Immature natural killer cell (primary cell): ENCODE measurements at places on chromosomes 4 and X. TPM values are rescaled to one million over a fixed set of nuclear protein-coding genes. Genes with fewer than 3 reads are reported as not detected.

GRCh38 chr4:23212558-23212957 is 519.8 kb downstream of the GBA3 start:
- no peak for DNase-seq

GRCh38 chrX:133005042-133005441 is 46.6 kb upstream of the HS6ST2 start:
- DNase-seq: no peak

DNA sequence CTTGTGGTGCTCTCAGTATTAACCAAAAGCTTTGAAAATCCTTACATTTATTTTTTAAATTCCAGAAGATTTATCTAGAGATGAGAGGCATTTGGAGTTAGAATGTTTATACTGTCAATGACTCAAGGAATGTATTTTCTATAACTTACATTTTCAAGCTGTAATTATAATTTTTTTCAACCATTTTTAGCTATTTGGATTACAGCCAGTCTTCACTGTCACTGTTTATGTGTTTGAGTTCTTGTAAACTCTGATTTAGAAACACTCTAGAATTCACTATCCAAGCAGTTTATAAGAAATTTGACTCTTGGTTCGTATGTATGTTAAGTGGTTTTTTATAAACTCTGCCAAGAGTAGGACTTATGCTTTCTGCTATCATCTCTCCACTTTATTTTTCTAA is 36.7 kb upstream of the GUCY1A1 start:
- no peak for DNase-seq

DNA sequence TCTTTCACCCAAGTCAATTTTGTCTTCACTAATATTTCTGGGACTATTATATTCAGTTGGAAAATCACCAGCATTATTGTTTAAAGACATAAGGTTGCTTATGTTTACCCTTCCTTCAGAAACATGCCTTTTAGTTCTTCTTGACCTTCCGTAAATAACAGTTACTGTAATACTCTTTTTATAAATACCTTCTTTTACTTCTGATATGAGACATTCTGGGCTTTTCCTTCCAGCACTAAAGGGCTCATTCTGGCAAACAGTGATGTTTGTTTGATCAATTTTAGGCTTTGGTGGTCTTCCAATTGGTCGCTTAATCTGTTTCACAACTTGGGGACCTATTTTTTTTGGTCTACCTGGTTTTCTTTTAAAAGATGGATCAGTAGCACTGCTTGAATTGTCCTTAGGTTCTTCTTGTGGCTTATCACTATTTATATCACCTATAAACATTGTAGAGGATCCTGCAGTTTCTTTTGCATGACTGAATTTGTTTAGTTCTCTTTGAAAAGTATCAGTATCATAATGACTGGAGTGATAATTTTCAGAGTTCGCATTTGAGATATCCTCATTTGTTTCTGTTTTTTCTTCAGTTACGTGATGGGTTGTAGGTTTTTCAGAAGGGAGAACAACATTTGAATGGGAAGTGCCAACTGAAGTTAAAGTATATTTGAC is 64.8 kb downstream of the NCAPG start:
- no peak for DNase-seq

DNA sequence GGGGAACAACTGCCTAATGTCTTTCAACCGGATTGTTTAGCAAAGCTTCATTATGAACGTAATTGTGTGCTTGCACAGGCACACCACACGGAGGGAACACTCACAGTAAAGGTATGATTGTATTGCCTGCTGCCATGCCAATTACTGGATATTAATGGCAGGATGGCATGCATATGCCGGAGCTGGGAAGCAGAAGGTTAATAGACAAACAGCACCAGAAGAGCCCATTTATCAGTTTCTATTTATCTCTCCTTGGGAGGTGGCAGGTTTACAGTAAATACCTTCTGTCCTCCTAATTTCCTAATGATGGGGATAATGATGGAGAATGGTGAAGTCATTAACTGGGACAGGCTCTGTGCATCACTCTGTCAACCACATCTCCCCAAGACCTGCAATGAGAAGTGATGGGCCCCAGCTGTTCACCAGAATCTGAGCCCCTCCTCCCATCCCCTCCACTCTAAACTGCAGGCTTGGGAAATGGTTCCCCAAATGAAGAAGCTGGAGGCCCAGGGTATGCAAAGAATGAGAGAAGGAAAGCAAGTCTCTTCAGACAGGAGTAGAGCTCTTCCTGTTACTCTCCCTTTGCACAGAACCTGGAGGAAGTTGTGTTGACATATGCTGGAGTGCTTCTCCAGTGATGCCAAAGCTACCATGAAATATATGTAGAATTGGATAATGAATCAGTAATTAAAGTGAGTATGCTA is 160.8 kb downstream of the NAA11 start:
- DNase-seq: no peak

DNA sequence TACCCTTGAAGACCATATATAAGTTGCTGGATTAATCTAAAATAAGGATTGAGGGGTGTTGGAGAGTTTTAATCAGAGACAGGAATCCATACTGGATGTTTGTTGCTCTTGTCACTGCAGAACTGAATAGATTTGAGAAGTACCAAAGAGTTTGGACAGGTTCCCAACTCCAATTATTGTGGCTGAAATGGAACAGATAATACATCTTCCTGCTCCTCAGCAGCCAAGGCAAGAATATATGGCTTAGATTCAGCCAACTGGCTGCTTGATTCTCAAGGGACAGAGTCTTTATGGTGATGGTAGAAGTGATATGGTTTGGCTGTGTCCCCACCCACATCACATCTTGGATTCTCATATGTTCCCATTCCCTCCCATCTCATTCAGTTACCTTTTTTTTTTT is 97.0 kb upstream of the PDHA2 start:
- DNase-seq: no peak

DNA sequence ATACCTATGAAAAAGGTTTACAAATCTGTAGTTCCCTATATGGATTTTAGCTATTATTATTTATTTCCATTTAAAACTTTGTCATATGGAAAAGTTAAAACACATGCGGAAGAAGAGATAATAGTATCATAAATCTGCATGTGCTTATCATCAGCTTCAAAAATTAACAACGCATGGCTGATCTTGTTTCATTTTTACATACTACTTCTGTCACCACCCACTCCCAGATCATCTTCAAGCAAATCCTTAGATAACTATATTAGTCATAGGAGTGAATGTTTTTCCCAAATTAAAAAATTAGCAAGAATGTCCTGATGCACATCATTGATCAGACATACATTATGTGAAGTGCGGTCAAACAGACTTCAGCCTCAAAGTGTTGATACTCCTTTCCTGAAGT is 24.6 kb upstream of the MOB1B start:
- DNase-seq: no peak

- DNase-seq: no peak
Measured at GRCh38 chrX:103405009-103405333, 28.6 kb downstream of the BEX3 start.

DNA sequence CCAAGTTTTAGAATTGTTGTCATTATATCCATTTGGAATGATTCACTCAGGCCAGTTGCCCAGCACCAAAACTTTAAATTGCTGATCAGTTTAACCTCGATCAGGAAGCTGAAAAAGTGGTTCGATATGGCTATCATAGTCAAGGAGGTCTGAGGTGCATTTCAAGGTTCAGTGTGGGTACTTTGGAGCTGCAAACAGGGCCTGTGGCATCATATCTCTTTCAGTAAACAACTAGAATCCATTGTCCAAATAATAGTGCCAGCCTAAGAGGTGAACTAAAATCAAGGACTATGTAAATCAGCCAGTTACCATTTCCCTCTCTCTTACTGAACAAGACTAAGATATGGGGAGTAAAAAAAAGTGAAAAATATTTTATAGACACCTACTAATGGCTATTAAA is 14.2 kb downstream of the TMEM47 start:
- DNase-seq: no peak

- no peak for DNase-seq
Measured at GRCh38 chr4:166422475-166422874, 549.4 kb downstream of the TLL1 start.

- no peak for DNase-seq
Measured at GRCh38 chrX:39773923-39774773, 323.6 kb downstream of the BCOR start.

DNA sequence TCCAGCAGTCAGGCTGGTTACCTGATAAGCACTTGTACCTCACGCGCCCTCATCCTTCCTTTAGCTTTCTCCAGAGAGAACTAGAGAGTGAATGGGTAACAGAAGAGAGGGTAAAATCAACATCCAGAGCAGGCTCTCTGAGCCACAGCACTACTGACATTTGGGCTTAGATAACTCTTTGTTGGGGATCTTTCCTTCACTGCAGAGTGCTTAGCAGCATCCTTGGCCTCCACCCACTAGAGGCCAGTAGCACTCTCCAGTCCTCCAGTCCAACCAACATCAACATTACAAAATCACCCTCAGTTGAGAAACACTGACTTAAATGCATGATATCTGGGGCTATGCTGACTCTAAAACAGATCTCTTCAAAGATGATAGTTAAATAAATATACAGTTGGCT is 220.7 kb downstream of the TACR3 start:
- no peak for DNase-seq

GRCh38 chrX:72685018-72685417 is 29.1 kb downstream of the PHKA1 start:
- DNase-seq: no peak

GRCh38 chr4:107808572-107808971 is 16.2 kb upstream of the SGMS2 start:
- no peak for DNase-seq

DNA sequence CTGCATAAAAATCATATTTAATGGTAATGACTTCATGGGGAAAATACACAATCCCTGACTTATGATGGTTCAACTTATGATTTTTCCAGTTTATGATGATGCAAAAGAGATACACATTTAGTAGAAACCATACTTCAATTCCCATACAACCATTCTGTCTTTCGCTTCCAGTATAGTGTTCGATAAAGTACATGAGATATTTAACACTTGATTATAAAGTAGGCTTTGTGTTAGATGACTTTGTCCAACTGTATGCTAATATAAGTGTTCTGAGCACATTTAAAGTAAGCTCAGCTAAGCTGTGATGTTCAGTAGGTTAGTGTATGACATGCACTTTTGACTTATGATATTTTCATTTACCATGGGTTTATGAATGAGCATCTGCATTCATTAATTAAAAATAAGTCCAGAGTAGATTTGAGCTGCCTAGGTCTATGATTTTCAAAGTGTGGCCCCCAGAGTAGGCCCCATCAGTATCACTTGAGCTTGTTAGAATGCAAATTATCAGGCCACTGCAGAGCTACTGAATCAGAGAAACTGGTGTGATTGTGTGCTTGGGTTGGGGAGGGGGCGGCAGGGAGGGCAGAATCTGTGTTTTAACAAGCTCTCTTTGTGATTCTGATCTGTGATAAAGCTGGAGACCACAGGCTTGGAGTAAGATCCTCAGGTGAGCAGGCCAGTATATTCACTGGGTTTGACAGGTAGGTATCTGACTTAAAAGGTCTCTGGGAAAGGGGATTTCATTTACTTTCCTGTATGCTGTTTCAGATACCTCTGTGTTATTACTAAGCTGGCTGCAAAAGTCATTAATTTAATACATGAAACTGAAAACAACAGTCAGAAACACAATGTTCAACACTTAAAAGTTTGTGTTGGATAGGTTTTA is 8.4 kb downstream of the ATP10D start:
- DNase-seq: no peak

DNA sequence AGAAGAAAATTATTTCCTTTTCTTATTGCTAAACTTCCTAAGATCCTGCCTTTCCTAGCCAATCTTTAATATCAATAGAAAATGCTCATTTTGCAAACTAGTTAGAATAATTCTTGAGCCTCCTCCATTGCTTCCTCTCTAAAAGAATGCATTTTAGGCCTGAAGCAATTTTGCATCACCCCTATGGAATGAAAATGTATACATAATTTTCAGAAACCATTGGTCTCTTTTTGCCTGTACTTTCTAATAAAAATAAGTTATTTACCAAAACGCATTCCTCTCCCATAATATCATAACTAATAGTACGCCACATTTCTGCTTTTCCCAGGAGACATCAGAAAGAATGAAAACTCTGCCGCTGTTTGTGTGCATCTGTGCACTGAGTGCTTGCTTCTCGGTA is 1.7 kb downstream of the MUC7 start:
- DNase-seq: no peak

DNA sequence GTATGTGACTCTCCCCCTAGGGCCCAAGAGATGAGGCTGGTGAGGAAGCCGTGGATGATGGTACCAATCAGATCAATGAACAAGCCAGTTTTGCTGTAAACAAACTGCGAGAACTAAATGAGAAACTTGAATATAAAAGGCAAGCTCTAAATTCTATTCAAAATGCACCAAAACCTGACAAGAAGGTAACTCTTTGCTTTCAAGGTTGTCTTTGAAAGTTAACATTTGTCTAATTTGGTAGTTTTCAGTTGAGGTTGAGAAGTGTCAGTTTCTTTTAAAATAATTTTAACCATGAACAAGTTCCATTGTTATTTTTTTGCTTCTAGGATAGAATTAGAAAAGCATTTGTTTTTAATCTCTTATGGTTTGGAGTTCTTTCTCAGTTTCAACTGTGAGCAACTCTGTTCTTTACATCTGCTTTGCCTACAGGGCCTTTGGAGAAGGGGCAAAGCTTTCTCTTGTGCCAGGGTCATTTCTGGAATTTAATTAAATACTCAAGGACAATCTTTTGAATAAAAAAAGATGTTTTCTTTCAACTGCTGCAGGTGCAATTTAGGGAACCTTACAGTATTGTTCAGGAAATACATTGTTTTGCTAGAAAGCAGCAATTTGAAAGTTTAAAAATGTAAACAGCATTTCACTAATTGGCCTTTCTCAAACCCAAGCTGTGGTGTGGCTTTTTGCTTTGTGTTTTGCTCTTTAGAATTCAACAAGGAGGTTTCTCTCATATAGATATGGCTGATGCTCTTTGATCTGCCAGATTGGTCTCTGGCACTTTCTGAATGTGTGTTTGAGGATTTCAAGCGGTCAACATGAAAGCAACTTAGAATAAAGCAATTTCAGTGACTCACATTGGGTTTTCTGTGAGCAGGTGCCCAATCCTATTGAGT is 62.9 kb downstream of the LRP2BP start:
- no peak for DNase-seq

DNA sequence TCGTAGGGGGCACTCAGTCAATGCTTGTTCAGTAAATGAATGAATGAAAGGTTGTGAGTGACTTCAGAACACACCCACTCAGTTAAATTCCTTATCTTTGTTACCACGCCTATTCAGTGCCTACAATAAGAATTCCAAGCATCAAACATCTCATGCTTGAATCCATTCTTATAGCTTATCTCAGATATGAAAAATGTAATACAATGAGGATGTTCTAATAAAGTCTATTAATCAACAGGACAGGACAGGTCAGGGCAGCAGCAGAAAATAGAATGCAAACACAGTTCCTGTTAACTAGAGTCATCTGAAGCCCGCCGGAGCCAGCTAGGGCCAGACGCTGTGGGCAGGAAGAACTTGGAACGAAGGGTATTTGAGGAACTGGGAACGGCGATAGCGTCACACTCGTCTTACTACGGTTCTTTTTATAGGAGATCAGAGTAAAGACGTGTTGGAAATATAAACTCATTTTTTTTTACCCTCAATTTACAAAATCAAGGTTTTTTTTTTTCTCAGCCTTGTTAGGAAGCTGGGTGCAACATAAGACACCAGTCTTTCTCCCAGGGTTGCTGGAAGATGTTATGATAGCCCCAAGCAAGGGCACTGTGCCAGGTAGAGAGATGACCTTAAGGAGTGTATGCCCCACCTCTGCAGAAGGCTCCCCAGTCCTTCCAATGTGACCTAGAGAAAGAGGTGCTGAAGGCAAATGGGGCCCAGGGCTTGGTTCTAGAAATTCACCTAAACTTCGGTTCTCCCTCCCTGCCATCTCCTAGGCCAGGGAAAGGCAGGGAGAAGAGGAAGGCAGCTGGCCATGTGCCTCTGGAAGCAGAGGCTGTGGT is 48.3 kb downstream of the SEL1L3 start:
- no peak for DNase-seq

The SPANXD gene
- not detected for polyA plus RNA-seq

The MAGEA12 gene
- not detected for polyA plus RNA-seq

The NPY5R gene
- not detected for polyA plus RNA-seq

The SPP1 gene
- not detected for polyA plus RNA-seq

The RPA4 gene
- polyA plus RNA-seq: 0.49 TPM
